ENCODE measurements at places on chromosomes 12 and 14.

- DNase-seq: no peak
These were observed 2.3 kb downstream of the SPATS2 start for GRCh38 chr12:49369411-49370145.

GRCh38 chr12:118645219-118645618 is 268.9 kb downstream of the SUDS3 start:
- no peak for DNase-seq

GRCh38 chr14:68380329-68380741 is 412.5 kb downstream of the ZFP36L1 start:
- DNase-seq: no peak

DNA sequence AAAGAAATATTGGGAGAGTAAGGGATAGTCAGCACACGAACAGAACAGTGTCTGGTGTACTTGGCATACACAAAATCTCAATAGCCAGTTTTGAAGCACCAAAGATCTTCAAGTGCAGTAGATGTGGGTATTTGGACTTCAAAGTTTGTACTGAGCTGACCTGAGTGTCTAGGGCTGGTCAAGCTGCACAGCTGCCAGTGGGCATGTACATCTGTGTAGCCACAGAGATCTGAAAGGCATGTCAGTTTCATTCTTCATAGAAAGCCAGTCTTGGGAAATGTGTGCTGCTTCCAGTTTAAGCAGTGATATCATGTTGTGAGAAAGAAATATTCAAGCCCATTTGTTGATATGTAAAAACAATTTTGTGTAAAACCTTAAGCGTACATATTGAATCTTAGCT is 279.0 kb upstream of the SYT10 start:
- no peak for DNase-seq

DNA sequence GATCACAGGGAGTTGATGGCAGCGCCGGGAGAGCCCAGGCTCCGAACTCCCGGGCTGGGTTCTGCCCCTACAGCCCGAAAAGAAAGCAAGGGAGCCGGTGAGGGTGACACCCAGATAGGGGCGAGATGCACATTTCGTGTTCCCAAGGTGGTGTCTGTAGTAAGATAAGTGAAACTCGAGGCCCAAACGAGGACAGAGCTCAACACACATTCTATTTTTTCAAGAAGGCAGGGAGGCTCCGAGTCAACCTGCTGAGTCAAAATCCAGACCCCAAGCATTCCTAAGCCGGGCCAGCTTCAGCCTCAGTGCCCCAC is 24.2 kb upstream of the YY1 start:
- DNase-seq: no peak

DNA sequence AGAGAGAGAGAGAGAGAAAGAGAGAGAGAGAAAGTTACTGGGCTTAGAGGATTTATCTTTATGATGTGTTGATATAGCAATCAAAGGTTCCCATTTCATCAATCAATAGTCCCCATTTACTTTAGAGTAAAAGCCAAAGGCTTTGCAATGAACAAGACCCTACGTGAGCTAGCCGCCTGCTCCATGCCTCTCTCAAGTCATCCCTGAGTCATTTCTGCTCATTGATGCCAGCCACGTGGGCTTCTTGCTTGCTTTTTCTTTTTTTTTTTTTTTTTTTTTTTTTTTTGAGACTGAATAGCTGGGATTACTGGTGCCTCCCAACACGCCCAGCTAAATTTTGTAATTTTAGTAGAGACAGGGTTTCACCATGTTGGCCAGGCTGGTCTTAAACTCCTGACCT is 70.9 kb downstream of the GPR135 start:
- no peak for DNase-seq

- no peak for DNase-seq
These were observed 60.2 kb downstream of the LRCOL1 start for GRCh38 chr12:132550014-132550802.

DNA sequence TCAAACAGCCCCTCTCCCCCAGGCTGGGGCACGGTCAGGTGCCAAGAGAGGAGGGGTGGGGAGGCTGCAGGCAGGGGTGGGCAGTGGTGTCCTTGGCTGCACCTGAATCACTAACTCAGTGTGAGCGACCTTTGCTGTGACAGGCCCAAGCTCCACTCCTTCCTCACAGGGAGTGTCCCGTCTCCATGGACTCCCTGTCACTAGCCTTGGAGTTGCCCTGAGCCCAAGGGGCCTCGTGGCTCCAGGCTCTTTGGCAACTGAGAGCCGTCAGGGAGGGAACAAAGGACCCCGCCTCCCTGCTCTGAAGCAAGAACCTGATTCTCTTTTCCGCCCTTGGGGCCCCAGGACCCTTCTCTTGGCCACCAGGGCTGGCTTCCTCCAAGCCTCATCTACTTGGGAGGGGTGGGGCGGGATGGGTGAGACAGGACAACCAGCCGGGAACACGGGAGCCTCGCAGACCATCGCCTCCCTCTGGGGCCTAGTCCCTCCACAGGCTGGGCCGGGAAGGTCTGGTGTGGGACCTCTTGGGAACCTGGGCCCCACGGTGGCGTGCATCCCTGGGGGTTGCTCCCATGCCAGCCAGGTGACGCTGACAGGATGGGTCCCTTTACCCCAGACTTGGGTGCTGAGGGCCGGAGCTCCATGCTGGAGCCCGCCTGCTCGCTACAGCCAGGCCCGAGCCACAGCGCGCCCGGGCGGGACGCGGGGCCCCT is 935 bp upstream of the ADSS1 start:
- DNase-seq: no peak

- DNase-seq: no peak
These were observed 1562.4 kb upstream of the SEL1L start for GRCh38 chr14:83096092-83096491.
